ENCODE measurements at places on chromosomes 1 and 21. TPM values are rescaled to one million over a fixed set of nuclear protein-coding genes. Genes with fewer than 3 reads are reported as not detected.

DNA sequence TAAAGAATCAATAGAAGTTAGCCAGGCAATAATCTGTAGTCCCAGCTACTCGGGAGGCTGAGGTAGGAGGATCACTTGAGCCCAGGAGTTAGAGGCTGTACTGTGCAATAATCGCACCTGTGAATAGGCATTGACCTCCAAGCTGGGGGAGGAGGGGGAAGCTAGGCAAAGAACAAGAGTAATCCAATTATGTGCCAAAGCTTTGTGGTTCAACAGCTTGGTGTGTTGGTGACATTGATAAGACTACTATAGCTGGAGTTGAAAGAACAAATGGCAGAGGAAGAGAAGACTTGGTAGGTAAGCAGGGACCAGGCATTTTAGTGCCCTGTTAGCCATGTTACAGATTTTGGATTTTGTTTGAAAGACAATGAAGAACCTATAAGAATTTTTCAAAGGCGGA lies 2.1 kb upstream of the TMCO2 start:
- DNase-seq = no peak

- no peak for DNase-seq
These were observed 24.3 kb upstream of the CLSTN1 start for GRCh38 chr1:9848022-9848421.

DNA sequence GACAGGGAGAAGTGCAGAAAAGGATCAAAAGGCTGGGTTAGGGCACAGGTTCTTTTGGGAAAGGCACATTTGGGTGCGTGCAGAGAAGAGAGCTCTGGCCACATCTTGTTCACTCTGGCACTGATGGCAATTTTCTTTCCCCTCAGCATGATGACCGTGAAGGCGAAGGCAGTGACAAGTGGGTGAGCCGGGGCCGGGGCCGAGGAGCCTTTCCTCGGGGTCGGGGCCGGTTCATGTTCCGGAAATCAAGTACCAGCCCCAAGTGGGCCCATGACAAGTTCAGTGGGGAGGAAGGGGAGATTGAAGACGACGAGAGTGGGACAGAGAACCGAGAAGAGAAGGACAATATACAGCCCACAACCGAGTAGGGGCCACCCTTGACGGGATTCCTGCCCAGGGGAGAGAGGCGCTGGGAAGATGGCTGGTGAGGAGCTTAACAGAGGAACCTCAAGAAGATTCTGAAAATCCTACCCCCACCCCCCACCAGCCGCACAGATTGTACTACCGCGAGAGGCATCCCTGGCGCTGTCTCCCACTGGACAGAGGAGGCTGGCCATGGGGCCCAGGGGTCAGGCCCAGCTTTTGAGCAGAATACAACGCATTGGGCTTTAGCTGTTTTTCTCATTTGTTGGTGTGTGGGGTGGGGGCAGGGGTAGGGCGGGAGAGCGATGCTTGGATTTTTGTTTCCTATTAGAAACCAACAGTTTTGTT lies 2.4 kb upstream of the SH3D21 start:
- DNase-seq = no peak

DNA sequence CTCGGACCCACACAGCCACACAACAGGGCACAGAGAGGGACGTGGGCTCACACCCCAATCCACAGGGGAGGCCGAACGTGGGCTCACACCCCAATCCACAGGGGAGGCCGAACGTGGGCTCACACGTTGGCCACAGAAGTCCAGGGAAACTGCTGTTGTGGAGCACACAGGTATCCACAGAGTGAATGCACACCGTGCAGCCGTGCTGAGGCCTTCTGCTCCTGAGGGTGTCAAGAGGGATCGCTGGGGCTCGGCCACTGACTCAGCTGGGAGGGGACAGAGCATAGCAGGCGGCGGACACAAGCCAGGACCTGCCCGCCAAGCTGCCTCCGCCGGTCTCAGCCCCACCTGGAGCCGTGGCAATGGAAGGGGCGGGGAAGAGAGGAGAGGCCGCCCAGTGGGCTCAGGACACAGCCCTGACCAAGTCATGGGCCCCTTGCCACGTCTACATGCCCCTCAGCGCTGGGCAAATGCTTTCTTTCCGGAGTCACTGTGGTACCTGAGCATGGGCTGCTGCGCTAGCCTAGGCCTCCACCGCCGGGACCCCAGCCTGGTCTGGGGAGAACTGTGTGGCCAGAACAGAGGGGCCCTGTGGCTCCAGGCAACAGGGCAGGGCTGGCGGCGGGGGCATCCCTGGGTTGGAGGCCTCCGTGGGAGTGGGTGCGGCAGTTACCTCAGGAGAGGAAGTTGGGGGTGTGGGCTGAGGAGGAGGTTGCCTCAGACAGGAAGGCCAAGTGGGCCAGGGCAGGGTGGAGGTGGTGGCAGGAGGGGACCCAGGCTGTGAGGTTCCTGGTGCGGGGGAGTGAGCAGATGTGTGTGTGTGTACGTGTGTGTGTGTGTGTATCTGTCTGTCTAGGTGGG lies 1.2 kb downstream of the SYTL1 start:
- no peak for DNase-seq

- no peak for DNase-seq
These were observed 824.6 kb upstream of the NEGR1 start for GRCh38 chr1:73106931-73107330.

DNA sequence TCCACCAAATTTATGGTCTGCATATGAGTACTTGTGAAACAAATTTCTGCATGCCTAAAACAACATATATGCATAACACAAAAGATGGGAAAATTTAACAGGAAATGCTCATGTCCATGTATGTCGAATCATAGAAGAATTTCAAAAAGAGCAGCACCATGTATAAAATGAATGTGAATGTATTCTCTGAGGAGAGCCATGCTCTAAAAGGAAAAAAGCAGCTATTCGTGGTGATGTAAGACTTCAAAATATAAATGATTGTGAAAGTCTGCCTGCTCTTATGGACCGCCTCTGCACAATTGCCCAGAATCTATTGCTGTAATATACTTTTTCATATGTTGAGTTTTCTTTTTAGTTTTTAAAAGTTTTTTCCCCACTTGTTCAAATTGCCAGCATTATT lies 66.8 kb downstream of the EPB41 start:
- DNase-seq = no peak

NID1 gene
- total RNA-seq = 26.9 TPM

LEPR gene
- total RNA-seq = 1.2 TPM

IL19 gene
- not detected for total RNA-seq

SH2D2A gene
- total RNA-seq = 17.4 TPM

Measured in GM12878 (cell line).